Activated CD4-positive, CD25-positive, alpha-beta regulatory T cell treated with anti-CD3 and anti-CD28 coated beads, Interleukin-2, amount 50 U/mL, for 24 hours (primary cell): ENCODE measurements at places on chromosomes 5 and 9.
A peak's percentile ranks its signal among the peaks of the same experiment; 100 is the strongest.

GRCh38 chr9:94649100-94649819 lies 9.9 kb upstream of the FBP1 start:
- ATAC-seq: no peak

DNA sequence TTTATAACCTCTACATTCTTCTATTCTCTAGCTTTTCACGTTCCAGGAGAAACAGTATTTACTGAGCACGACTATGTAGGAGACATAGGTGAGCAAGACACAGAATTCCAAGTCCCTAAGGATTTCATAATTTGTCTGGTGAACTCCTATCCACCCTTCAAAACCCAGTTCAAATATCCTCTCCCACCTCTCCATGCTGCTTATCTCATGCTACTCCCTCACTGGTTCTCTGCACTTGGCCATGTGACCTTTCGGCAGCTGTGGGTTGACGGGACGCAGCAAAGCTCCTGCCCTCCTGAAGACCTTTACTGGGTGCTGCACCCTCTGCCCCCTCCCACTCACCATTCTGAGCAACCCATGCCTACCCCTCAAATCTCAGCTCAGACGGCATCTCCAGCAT lies 173.2 kb downstream of the RGS3 start:
- no peak for ATAC-seq

DNA sequence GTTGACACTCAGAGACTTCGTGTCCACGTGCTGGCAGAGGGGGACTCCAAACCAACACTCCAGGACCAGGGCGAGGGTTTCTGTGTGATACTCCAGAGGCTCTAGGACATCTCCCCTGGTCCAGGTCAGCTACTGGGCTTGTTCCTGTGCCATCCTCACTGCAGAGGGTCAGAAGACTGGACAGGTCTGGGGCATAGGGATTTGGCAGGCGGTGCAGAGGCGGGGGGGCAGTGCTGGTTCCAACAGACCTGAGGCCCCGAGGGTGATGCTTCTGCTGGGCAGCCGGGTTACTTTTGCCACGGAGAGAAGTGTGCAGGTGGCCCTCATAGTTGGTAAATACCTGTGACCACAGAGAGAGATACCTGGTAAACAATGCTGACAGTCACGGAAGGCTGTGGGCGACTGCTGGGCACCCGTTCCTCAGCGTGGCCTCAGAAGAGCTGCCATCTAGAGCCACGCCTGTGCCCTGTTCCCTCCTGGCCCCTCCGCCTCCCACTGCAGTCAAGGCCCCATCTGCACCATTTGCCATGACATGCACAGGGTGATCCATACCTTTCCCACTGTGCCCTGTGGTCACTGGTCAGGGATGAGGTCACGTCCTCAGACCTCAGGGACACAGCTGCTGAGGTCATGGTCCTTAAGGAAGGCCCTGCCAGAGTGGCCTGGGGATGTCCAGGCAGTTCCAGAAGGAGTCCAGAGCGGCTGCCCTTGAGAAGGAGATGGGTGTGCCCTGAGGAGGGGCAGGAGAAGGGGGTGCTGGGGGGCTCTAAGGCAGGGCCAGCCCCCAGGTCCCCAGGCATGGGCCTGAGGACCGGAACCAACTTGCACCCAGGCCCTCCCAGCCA lies 30.0 kb downstream of the TRIP13 start:
- ATAC-seq: no peak

DNA sequence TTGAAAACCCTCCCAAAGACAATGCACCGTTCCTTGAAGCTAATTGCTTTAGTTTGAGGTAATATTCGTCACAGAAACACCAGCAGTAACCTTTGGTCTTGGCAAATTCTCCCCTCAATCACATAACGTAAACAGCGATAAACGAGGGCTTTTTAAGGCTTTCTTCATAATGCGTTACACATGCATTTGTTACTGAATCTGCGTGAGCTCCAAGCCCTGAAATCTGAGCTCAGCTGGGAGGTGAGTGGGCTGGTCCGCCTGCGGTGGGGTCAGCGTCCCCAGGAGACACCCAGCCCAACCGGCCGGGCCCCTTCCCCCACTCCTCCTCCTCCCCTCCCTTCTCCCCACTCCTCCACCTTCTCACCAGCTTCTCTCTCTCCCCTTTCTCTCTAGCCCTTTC lies 91.1 kb downstream of the BARX1 start:
- no peak for ATAC-seq

DNA sequence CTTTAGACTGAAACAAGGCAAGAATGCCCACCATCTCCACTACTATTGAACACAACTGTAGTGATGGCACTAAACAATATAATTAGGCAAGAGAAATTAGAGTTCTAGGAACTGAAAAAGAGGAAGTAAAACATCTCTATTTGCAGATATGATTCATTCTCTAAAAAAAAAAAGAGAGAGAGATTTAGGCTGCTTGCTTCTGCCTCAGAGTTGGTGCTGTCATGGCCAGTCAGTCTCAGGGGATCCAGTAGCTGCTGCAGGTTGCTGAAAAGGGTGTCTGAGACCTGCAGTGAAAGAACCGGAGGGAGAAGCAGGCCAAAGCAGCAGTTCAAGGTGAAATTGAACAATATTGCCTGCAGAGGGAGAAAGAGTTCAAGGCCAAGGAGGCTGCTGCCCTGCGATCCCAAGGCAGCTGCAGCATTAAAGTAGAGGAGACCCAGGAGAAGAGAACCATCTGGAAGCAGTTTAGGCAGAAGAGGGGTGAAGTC lies 72.5 kb downstream of the AP3B1 start:
- peak; percentile 64 for ATAC-seq

- ATAC-seq: no peak
These were observed 2.0 kb upstream of the NINJ1 start for GRCh38 chr9:93136011-93136440.

DNA sequence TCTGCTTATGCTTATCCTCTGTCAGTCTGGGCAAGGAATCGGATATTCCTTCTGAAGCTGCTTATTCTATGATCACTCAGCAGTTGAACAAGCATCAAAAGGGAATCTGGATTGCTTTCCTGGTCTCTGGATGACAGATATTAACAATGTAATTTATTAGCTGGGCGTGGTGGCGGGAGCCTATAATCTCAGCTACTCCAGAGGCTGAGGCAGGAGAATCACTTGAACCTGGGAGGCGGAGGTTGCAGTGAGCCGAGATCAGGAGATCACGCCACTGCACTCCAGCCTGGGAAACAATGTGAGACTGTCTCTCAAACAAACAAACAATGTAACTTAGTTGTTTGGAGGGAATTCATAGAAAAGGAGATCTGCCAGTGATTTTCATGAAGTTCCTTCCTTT lies 45.4 kb downstream of the DMRT1 start:
- no peak for ATAC-seq

DNA sequence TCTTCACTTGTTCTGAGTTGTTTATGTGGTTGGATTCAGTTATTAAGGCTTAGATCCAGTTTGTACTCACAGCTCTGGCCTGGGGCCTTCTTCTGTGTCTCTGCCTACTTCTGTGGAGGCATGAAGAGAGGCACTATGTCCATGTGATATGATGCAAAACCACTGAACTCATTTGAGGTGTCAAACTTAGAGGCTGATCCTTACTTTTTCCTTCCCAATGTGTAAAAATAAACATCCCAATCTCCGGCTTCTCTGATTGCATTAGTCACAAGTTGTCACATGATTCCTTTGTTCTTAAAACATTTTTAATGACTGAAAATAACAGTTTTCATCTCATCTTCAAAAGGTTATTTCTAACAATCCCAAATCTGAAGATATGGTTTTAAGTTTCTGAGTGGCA lies 276.0 kb upstream of the RGMB start:
- no peak for ATAC-seq

DNA sequence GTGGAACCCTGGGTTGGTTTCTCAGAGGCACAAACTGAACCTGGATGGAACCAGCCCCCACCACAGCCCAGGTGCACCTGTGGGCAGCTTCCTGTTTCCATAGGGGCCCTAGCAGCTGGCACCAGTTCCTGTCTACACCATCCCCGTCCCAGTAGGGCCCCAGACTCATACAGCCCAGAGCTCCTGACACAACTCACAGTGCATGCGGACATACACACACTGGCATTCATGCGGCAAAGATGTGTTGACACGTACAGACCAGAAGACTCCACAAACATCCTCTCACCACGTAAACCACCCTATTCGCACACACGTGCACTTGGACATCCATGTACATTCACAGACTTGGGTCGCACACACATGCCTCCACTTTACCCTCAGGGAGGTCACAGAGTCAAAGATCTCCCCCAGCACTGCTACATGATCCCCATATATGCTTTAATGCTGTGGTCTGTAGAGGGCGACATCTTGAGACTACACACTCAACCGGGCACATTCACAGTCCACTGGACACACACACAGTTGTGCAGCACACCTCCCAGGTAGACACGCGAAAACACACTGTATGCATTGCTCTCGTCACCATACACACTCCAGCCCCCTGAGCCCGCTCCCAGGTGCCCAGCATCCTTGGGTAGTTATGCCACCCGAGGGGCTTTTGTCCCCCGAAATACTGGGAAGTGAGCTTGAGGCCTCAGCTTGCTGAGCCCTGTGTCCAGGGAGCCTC lies 22.4 kb downstream of the CXXC5 start:
- ATAC-seq: peak; percentile 38

- ATAC-seq: no peak
These were observed 136.3 kb upstream of the SNX2 start for GRCh38 chr5:122638581-122638980.

DNA sequence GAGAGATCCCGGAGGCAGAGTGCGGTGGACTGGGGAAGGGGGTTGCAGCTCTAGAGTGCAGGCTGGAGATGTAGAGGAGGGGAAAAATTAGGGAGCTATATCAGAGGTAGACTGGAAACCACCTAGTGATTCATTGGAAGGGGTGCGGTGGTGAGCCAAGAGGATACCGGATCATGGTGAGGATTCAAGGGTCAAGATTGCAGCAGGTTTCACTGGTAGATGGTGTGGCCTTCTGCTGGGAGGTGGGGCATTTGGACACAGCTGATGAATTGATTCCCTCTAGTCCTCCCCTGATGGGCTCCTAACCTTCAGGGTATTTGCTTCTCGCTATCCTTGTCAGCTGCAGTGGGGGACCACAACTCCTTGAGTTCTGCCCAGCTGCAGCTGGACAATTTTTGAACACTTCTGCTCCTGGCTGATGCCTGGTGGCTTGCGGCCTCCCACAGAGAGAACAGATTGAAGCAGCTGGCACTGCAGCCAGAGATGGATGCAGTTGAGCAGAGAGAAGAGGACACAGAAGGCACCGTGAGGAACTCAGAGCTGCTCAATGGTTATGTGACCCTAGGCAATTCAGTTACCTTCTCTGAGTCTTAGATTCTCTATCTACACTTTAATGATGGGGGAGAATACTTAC lies 134.4 kb upstream of the ABCA1 start:
- ATAC-seq: no peak

GRCh38 chr9:136965771-136966484 lies 11.4 kb upstream of the PTGDS start:
- ATAC-seq: peak; percentile 60

DNA sequence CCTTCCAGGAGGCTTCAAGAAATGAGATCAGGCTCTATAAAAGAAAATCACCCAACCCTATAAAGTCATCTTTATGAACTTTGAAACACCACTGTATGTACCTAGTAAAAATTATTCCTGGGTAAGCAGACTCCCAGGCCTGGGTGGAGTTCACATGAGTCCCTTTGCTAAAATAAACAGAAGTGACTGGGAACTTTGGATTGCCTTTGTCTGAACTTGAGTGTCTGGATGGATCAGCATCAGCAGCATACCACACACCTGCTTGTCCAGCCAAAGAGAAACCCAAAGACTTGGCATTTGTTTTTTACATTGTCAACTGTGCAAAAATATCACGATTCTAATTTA lies 79.6 kb upstream of the CDKN2B start:
- no peak for ATAC-seq

- no peak for ATAC-seq
These were observed 1758.1 kb downstream of the MAT2B start for GRCh38 chr5:165263536-165263935.

- ATAC-seq: no peak
These were observed 96.4 kb downstream of the DIRAS2 start for GRCh38 chr9:90546200-90546599.

GRCh38 chr5:154722936-154723335 lies 32.2 kb upstream of the LARP1 start:
- no peak for ATAC-seq

DNA sequence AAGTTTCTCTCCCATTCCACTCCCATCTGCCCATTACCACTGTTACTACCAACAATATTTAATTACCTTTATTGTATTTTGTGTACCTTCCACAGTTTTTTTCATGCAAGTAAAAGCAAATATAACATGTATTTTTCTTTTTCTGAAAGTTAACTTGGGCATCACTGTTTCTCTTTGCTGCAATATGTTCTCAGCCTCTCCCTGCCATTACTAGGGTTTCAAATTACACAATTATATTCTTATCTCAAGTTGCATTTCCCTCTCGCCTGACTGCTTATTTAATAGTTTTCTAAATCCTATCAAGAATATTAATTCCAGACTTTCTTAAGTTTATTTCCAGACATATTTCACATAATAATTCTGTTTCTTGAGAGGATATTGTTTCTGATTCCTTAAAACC lies 46.9 kb upstream of the GAS1 start:
- no peak for ATAC-seq

DNA sequence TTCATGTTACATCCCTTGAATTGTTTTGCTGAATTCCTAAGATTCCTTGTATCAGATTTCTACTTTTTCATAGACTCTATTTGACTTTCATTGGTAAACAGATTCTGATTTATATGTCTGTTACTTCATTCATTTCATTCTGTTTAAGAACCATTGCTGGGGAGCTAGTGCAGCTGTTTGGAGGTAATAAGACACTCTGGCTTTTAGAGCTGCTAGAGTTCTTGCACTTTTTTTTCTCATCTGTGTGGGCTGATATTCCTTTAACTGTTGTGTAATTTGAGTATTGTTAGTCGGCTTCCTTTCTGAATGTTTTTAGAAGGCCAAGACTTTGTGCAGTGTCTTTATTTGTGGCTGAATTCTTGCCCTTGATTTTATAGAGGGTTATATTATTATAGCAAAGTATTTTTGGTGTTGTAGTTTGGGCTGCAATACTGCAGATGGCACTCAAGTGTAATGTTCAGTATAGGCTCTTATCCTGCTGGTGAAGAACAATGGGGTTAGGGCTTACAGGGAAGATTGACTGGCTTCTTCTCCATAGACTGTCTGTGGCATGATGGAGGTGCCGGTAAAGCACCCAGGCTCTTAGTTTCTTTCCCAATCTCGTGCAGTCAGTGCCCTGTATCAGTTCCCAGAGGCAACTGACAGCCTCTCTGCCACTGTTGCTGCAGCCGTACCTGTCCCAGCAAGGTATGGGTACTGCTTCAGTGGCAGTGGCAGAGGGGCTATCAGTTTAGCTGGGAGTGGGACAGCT lies 162.2 kb downstream of the OXCT1 start:
- no peak for ATAC-seq

DNA sequence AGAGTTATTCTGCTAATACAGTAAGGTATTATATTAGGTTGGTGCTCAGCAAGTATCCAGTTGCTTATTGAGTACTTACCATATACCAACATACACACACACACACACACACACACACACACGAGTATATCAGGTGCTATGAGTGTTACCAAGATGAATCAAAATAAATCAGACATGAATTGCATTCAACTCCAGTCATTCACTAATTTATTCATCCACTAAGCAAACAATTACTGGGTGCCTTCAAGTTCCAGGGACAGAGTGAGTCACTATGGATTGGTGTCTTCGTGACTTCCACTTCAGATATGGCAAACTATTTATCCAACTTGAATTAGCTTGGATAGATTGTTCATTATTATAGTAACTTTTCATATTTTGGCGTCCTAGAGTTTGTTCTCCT lies 140.7 kb upstream of the SLC44A1 start:
- ATAC-seq: no peak
